ENCODE measurements at places on chromosomes 6 and 20.

DNA sequence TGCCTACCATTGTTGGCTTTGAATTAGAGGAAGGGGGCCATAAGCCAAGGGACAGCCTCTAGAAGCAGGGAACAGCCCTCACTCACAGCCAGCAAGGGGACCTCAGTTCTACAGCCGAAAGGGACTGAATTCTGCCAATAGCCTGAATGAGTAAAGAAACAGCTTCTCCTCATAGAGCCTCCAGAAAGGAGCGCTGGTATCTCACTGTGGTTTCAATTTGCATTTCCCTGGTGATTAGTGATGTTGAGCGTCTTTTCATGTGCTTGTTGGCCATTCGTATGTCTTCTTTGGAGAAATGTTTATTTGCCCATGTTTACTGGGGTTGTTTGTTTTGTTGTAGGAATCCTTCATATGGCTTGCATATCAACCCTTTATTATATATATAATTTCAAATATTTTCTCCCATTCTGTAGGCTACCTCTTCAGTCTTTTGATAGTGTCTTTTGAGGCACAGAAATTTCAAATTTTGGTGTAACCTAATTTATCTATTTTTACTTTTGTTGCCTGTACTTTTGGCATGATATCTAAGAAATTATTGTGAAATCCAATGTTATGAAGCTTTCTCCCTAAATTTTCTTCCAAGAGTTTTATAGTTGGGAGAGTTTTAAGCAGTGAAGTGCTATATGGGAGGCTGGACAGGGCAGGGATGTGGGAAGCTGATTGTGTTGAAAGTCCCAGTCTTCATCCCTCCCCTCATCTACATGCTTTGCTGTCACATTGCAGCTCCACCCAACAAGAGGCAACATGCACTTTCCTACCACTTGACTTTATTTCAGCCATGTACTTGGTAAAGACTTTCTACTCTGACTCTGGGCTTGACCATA, 82.3 kb upstream of the SHLD1 start:
- DNase-seq: no peak

DNA sequence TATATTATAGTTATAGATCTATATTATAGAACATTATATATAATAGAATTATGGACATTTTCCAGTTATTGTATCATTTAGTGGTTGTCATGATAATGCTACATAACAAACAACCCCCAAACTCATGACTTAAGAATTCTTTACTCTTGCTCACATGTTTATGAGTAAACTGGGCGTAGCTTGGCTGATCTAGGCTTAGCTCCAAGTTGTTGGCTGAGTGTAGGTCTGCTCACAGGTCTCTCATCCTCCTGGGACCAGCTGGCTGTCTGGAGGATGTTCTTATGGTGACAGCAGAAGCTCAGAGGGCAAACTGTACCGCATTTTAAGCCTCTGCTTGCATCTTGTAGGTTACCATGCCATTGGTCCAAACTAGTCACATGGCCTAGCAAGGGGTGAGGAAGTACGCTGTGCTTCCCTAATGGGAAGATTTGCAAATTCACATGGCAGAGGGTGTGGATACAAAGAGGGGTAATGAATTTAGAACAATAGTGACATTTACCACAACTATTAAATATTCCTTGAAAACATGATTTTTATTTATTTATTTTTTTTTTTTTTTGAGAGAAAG, 34.2 kb downstream of the ARHGAP40 start:
- DNase-seq: no peak

DNA sequence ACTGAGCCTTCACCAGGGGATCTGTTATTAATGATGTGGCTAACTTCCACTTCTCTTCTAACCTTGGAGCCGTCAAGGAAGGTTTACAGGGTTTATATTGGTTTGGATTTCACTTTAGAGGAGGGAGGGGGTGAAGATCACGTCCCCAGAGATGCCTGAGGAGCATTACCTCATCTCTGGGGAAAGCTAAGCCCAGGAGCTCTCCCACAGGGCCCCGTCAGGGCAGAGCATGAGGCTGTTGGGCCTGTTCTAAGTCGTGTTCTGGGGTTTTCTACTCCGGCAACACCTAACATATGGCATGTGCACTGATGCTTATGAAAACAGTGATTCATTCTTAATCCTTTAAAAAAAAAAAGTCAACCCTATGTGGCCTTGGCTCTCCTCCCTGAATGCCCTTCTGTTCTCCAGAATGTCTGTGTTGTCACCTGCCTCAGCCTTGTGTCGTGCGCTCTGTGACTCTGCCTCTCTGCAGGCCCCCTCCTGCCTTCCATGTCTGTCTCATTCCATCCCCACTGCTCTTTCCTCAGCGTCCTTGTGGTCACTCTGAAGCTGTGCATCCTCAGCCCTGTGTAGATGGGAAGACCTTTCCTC, 97.4 kb upstream of the JARID2 start:
- DNase-seq: no peak

DNA sequence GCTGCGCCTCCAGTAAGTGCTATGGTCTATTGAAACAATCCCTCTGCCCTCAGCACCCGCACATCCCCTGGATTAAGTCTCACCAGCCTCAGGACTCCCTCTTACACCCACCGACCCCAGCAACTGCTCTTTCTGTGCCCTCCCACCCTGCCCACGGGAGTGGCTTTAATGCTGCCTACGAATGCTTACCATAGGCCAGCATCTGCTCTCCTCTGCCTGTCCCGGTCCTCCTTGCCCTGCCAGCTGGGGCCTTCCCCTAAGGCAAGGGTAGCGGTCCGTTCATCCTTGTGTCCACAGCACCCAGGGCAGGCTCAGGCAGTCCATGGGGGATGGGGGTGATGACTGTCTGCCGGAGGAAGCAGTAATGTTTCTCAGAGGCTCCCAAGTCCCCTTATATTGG, 4.1 kb downstream of the EBF4 start:
- no peak for DNase-seq

GRCh38 chr6:89643406-89643805, 4.9 kb upstream of the LYRM2 start:
- DNase-seq: no peak

- DNase-seq: no peak
Measured at GRCh38 chr20:11246251-11246775, 572.5 kb upstream of the JAG1 start.

DNA sequence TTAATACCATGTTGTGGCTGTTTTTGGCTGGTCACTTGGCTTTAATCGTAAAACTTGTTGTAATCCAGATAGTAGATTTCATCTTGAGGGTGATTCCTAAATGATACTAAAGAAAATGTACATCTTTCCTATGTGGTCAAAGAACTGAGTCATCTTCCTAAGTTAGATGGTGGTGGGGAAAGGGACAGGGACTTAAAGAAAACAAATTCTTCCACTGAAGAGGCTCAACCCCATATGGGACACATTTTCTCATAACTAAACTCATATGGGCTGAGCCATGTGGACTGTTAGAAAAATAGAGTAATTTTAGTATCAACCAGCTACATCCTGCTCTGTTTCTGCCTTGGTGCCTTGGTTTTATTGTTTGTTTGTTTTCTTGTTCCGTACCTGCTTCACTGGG, 155.8 kb downstream of the TSHZ2 start:
- DNase-seq: no peak

- no peak for DNase-seq
Measured at GRCh38 chr6:10180138-10181074, 234.5 kb downstream of the TFAP2A start.

- DNase-seq: no peak
Measured at GRCh38 chr20:5691918-5692618, 58.1 kb upstream of the SHLD1 start.

GRCh38 chr20:41152108-41152757, 14.9 kb downstream of the PLCG1 start:
- DNase-seq: no peak

DNA sequence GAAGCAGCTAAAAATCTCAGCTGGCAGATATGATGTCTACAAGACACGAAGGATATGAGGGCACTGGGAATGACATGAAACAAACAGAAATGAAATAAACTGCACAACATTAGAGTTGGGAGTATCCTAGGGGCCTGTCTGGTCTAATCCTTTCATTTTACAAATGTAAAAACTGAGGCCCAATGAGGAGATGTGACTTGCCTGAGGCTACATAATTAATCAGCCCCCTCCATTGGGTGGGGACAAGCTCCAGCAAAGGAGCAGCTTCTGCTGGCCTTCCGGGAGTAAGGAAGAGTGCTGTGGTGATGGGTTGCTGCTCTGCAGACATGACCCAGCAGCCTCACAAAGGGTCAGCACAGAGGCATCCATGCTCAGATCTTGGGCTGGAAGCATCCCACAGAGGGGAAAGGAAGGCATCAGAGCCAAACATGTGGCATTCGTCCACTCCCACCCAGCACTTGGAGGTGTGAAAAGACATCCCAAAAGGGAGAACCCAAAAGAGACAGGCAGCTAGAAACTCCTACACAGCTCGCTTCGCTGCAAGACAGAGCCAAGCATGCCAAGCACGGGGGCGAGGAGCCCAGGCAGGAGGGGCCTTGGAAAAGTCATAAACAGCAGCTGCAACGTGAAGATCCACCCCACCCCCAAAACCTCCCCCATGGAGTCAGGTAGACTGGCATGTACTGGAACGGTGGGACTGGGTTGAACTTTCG, 183.7 kb downstream of the UNC5CL start:
- DNase-seq: no peak

DNA sequence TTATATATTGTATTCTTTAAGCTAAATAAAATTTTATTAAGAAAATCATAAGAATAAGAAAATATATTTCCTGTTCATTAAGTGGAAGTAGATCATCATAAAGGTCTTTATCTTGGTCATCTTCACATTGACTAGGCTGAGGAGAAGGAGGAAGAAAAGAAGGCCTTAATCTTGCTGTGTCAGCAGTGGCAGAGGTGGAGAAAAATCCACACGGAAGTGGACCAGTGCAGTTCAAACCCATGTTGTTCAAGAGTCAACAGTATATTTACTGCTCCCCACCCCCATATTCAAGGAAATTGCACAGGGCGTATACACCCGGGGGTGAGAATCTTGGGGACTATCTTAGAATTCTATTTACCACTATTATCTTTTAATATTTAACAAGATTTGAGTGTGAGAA, 178.6 kb upstream of the SCGN start:
- DNase-seq: no peak

- no peak for DNase-seq
Measured at GRCh38 chr20:63589261-63590217, 15.5 kb upstream of the HELZ2 start.

GRCh38 chr6:151647976-151648639, 154.3 kb downstream of the CCDC170 start:
- DNase-seq: no peak

- DNase-seq: no peak
Measured at GRCh38 chr20:40467703-40468411, 221.2 kb downstream of the MAFB start.

- DNase-seq: no peak
Measured at GRCh38 chr6:67031451-67031850, 1324.4 kb upstream of the EYS start.

DNA sequence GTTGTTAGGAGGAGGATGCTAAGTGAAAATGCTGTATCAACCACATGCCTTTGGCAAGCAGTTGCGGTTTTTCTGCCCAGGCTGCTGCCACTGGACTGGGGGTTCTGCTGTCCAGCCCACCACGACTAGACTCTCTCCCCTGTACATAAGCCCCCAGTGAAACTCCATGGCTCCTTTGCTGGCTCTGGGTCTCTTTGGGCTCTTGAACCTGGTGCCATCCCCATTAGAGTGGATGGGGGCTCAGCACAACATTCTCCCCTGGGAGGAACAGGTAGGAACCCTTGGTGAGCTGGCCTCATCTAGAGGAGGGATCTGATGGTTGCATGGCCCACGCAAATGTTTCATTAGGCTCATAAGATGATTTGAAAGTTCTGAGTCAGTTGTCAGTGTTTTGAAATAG, 204.8 kb upstream of the KCNG1 start:
- no peak for DNase-seq

DNA sequence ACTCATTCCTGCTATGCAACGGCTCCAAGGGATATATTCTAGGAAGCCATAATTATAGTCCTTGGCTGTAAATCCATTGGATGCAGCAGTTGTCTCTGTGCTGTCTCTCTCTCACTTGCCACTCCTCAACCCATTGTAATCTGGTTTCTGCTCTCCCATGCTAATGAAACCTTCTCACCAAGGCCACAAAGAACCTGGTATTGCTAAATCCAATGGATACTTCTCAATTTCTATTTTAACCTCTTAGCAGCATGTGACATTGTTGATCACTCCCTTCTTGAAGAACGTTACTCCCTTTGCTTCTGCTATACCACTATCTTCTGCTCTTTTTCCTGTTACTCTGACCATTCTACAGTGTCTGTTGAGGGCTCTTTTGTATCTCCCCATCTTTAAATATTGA, 39.8 kb upstream of the GCLC start:
- DNase-seq: no peak

DNA sequence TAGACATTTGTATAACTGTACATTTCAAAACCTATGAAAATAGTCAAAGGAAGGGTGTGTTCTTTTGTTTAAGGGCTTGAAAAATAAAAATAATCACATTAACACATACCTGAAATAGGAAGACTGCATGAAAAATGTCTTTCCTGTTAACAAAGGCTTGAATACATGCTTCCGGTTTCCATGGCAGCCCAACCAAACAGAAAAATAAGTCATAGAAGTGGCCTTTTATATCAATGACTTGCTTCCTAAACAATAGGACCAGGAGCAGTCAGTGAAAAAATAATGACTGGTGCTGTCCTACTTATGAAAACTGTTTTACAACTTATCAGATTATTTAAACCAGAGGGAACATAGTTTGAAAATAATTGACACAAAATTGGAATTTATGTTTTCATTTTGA, 412.6 kb upstream of the PLCB4 start:
- DNase-seq: no peak

DNA sequence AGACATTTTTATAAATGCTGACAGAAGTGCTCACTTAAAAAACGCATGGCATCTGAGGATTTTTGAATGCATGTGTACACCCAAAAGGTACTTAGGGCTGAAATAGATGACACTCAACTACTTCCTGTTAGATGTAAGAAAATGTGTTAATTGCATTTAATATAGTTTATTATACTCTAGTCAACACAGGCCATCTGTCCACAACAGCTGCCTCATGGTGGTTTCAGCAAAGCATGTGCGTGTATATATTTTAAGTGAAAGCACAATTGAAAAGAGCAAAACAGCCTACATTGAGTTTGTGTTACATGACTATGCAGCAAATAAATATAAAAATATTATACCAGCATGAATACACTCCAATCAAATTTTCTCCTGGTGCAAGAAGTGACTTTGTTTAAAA, 1233.0 kb upstream of the EYS start:
- no peak for DNase-seq

GRCh38 chr6:111957623-111958315, 84.5 kb upstream of the FYN start:
- DNase-seq: no peak

DNA sequence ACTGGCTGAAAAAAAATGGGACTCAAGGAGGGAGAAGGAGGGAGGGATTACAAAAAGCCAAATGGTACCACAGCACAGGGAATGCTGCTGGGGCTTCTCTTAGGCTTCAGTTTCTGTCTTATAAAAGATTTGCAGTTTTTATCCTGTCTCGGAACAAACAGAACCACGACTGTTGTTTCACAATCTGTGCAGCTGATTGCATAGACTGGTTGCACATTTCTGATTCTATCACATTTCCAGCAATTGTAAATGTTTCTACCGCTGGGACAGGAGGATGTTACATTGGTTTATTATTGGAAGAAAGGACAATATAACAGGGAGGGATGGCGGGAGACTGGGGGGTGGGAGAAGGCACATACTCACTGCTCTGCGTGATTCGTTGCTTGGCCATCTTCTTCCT, 73.5 kb upstream of the ARID1B start:
- DNase-seq: no peak

GRCh38 chr6:23890543-23891227, 235.3 kb upstream of the NRSN1 start:
- no peak for DNase-seq

Measured in effector CD8-positive, alpha-beta T cell (primary cell).